Aorta (tissue), 5 donors: ENCODE measurements at places on chromosomes 7 and 10.

- DNase-seq: no peak
Observed at GRCh38 chr7:136348542-136349192, 371.5 kb upstream of the MTPN start.

GRCh38 chr7:128053023-128053422, 21.8 kb upstream of the LRRC4 start:
- no peak for DNase-seq

DNA sequence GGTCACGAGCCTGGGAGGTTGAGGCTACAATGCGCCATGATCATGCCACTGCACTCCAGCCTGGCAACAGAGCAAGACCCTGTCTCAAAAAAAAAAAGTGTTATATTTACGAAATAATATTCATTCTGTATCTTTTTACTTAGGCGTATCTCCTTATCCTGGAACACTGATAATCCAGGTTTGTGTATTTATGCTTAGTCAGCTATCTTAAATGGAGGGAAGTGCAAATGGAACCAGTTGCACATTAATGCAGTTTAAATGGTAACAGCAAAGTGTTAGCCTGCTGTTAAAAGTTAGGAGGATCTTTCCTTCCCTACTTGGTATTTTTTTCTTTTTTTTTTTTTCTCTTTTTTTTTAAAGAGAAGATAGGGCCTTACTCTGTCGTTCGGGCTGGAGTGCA, 36.0 kb upstream of the RBM20 start:
- DNase-seq: no peak

- DNase-seq: no peak
Observed at GRCh38 chr10:69973678-69974077, 79.0 kb upstream of the MACROH2A2 start.

DNA sequence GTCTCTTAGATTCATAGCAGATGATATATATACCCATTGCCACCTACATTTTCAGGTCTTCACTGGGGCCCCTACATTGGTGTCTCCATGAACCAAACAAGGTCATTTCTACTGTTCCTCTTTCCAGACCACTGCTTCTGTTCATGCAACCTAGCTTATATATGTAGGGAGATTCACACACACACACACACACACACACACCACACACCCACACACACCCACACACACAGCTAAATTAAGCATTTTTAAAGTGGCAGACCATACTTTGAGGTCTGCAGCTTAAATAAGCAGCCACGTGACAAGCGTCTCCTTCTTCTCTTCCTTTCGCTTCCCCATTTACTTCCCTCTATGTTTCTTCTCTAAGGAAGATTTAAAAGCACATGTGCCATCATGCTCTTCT, 70.0 kb upstream of the CC2D2B start:
- no peak for DNase-seq

- DNase-seq: no peak
Observed at GRCh38 chr7:139651914-139652313, 125.9 kb downstream of the HIPK2 start.

DNA sequence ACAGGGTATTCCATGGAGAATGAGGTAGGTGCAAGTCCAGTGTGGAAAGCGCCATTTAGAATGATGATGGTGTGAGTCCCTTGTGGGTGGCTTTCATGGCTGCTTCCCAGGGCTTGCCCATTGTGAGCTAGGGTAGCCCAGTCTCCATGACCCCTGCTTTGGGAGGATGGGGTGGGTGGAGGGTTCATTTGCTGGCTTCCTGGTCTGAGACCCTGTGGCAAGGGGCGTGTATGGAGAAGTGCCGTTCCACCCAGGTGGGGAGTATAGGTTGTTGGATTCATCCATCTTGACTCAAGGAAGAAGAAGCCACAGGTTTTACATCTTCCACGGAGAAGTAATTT, 27.7 kb downstream of the CCM2 start:
- DNase-seq: no peak

DNA sequence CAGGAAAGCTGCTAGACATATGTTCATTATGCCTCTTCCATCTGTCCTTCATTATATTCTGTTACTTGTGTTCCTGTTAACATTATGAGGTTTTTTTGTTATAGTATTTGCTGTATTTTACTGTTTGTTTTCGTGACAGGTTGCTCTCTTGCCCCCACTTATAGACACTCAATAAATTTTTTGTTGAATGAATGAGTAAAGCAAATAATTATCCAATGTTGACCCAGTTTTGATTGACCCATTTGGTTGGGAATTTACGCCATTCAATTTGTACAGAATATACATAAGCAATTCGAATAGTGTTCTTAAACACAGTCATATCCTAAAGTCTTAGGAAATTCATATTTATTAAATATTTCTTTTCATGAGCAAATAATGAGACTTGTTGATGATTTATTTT, 11.8 kb downstream of the CCSER2 start:
- DNase-seq: no peak

DNA sequence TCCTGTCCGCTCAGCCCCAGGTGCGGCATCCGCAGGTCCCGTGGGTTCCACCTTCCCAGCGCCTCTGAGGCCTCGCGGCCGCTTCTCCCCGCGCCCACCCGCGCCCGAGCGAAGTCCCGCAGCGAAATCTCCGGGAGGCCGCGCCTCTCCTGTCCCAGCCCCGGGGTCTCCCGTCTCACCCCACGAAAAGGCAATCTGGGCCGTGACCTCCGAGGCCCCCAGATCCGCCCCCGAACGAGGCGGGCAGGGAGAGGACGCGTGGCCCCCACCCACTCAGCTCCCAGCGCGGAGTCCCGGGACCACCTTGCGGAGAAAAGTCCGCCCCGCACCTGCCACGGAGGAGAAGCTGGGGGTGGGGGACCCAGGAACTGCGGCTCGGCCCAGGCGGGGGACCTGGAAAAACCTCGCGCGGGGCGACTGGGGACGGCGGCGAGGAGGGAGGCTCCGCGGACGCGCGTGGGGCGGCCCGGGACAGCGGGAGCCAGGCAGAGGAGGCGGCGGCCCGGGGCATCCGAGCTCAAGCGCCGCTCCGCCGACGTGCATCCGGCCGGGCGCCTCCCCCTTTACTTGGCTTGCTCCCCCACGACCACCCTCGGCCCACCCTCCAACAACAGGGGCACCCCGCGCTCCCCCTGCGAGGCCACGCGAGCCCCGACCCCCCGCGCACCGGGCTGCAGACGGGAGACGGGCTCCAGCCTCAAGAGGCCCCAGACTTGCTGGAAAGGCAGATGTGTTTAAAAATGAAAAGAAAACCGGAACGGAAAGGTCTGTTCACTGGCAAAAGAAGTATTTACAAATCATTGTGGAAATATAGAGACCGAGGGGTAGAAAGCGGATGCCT, 33.0 kb upstream of the RNF32 start:
- no peak for DNase-seq

DNA sequence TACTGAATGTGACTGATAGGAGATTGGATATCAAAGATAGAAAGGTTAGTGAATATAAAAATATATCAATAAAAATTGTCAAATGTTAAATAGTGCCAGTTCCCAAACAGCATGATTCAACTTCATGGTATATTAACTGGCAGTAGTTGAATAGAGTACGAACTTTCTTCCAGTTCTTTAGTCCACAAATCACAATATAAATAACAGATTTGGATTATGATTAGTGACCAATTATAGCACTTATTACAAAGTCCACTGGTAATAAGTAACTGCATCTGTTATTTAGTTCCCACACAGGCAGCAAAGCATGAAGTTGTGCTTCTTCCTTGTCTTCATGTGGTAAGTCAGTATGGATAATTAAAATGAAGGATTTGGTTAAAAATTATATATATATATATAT, 243.0 kb upstream of the VWC2 start:
- no peak for DNase-seq

DNA sequence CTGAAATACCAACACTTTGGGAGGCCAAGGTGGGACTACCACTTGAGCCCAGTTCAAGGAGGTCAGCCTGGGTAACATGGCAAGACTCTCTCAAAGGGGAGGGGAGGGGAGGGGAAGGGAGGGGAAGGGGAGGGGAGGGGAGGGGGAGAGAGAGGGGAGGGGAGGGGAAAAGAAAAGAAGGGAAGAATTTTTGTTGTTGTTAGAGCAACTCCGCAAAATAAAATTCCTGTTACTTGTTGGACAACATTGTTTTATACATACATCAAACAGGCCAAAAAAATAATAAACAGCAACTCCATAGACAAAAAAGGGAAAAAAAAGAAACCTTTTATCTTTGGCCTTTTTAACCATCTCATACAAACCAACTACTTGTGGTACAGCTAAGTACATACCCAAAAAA, 57.3 kb upstream of the TRIM24 start:
- no peak for DNase-seq

DNA sequence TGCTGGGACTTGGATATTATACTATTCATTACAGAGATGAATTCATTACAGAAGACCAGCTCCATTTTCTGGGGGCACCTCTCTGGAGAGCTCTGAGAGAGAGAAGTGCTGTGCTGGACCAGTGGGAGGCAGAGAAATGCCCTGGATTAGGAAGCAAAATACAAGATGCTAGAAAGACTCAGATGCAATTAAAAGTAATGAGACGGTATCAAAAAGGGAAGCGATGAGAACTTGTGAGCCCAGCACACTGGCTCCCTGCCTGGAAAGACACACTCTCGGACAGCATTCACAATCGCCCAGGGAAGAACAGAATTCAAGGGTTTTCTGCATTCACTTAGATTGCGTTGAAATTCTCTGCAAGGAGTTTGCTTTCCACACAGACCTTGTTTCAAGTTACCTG, 3.5 kb upstream of the FRAT2 start:
- no peak for DNase-seq

DNA sequence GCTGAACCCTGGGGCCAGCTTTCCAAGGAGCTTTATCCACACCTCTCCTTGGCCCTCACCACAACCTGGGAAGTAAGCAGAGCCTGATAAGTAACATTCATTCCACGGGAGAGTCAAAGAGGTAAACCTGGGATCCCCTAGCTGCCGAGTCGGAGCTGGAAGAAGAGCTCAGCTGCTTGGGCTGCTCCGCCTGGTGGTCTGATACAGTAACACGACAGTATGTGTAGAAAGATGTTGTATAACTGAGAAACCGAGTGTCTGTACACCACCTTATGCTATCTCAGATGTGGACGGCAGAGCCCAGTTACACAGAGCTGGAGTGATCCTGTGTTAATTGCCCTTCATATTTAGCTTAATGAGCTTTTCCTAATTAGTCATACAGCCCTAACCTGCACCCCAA, 151.3 kb upstream of the KMT2E start:
- no peak for DNase-seq

DNA sequence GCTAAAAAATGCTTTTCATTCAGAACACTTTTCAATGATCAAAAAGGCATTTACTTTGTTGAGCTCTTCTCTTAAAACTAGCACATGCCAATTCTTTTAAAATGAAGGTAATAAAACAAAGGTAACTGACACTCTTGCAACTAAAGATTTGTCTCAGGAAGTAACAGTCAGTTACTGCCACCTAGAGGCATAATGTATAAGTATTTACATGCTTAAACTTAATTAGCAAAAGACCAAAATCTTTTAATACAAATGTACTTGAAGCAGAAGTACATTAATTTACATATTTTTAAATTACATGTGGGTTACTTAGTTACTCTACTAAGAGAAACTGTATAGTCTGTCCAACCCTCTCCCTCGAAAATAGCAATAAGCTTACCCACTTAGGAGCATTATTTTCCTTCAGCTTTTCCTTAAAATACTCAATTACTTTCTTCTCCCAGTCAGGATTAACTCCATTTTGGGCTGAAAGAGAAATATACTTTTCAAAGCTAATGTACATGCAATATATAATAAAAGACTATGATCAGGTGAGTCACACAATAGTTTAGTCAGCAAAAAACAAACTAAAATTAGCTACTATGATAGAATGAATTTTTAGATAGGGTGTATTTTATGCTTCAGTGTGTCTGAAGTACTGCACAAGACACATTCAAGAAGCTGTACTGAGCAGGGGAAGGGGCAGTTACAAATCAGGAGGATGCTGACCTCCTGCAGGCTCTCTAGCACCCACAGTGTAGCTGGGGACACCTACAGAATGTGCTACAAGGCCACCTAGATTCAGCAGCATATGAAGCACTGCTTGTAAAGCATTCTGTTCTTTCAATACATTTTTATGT, 13.0 kb downstream of the MCMBP start:
- DNase-seq: no peak

DNA sequence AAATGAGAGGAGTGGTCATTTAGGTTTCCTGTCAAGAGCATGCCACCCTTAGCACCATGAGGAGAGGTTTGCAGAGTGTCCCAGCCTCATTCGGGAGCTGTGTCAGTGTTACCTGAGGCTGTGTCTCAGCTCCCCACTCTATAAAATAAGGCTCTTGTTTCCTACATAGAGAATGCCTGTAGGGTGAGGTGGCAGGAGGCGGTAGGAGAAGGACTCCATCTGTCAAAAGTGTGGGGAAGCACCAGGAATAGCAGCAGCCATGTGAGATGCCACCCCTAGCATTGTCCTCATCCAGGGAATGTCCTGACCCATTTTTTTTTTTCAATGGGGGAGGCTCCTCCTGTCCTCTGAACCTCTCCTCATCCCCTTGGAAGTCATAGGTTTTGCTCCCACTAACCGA, 451.2 kb downstream of the PLXNA4 start:
- no peak for DNase-seq

GRCh38 chr7:69232445-69233376, 365.6 kb upstream of the AUTS2 start:
- DNase-seq: no peak

DNA sequence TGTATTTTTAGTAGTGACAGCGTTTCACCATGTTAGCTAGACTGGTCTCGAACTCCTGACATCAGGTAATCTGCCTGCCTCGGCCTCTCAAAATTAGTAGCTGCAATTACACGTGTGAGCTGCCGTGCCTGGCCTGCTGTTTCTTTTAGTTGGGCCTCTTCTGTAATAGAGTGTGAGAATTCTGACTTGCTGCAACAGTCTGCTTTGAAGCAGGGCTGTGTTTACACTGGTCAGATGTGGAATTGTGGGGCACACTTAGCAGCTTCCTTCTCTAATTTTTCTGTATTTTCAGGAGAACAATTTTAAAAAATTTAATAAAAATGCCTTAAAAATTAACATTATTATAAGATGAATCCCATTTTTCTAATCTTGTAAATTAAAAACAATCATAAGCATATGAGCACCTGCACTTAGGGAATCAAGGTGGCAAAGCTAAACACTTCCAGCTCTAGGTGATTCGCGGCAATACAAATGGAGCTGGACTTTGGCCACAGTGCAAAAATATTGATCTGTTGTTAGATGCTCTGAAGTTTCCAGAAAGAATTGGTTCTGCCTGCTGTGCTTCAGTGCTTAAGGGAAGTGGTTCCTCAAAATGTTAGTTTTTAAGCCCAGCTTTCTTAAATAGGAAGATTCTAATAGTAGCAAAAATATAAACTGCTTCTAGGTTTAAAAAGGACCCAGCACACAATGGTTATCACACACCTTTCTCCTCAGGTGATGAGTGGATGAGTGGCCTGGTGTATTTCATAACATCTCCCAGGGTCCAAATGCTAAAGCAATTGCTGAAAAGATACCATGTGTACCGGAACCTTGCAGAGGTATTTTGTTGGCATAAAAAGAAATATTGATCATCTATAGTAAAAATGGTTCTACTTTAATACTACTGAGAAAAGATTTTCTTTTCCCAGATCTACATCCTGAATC, 63.5 kb upstream of the ATRNL1 start:
- no peak for DNase-seq

DNA sequence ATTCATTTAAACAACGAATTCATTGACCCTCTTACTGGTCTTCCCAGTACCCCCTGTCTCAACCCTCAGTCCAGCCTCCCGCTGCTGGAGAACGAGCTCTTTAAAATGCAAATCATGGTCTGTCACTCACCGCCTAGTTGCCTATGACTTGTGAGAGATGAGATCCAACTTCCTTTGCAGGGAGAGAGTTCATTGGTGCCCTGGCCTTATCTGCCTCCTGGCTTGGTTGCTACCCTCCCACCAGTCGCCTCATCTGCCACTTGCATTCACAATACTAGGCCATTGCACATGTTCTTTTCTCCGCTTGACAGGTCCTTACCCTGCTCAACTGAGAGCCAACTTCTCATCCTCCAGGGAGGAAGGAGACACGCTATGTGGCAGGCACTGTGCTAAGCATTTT, 54.0 kb upstream of the MXI1 start:
- no peak for DNase-seq
